ENCODE measurements at places on chromosomes 3 and 15.
A peak's percentile ranks its signal among the peaks of the same experiment; 100 is the strongest.

- DNase-seq = no peak
Observed at GRCh38 chr15:25877681-25878080, 14.6 kb upstream of the ATP10A start.

DNA sequence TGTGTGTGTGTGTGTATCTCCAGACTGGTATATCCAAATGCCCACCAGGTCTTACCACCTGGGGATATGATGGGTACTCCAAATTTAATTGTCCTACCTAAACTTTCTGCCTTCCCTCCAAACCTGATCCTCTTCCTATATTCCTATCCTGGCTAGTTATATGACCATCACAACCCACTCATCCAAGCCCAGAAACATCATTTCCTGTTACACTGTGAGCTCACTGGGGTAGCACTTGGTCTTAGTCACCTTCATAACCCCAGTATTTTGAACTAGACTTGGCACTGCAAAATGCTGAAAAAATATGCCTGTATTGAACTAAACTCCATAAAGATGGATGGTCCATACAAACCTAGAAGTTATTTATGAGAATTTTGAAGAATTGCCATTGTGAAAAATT lies 178.8 kb upstream of the EIF1B start:
- no peak for DNase-seq

GRCh38 chr3:126134219-126134975 lies 46.0 kb downstream of the ALDH1L1 start:
- DNase-seq = peak; percentile 29

- DNase-seq = no peak
Observed at GRCh38 chr3:57048728-57049127, 11.7 kb upstream of the SPATA12 start.

- DNase-seq = no peak
Observed at GRCh38 chr3:144754076-144754783, 782.6 kb downstream of the DIPK2A start.

All from activated T-cell treated with anti-CD3 and anti-CD28 coated beads for 48 hours (primary cell).